ENCODE measurements at places on chromosomes 7 and 10. TPM values are rescaled to one million over a fixed set of nuclear protein-coding genes. Genes with fewer than 3 reads are reported as not detected.

The VWC2 gene
- total RNA-seq = not detected

The HABP2 gene
- total RNA-seq = not detected

The NFE2L3 gene
- 3.1 TPM for total RNA-seq

The CTAGE4 gene
- 0.28 TPM for total RNA-seq

The NAT16 gene
- total RNA-seq = not detected

The IRF5 gene
- total RNA-seq = not detected

The CAMK1D gene
- total RNA-seq = 6.3 TPM

The KNDC1 gene
- 0.57 TPM for total RNA-seq

The SPDYE5 gene
- total RNA-seq = not detected

The GHRHR gene
- not detected for total RNA-seq

The TFPI2 gene
- total RNA-seq = 178 TPM

The HOXA5 gene
- total RNA-seq = 1.4 TPM

The FKBP9 gene
- 558 TPM for total RNA-seq

The MRLN gene
- not detected for total RNA-seq

The CALHM3 gene
- total RNA-seq = not detected

The MMP21 gene
- under 0.01 TPM for total RNA-seq

The CNNM1 gene
- total RNA-seq = 0.09 TPM

The GIMAP6 gene
- total RNA-seq = 0.14 TPM

The BHLHA15 gene
- total RNA-seq = 0.37 TPM

The MYO3A gene
- total RNA-seq = not detected

The EPHB6 gene
- 2.6 TPM for total RNA-seq

The RGR gene
- not detected for total RNA-seq

The GPR85 gene
- total RNA-seq = 3.1 TPM

The MET gene
- total RNA-seq = 12.9 TPM

The ANKRD1 gene
- total RNA-seq = 0.18 TPM

The ASIC3 gene
- total RNA-seq = 0.14 TPM

The OR2F1 gene
- not detected for total RNA-seq

The CYP3A4 gene
- not detected for total RNA-seq

The AEBP1 gene
- 15.5 TPM for total RNA-seq

The CYP2C9 gene
- not detected for total RNA-seq

The CPVL gene
- 0.71 TPM for total RNA-seq

The PLOD3 gene
- 114 TPM for total RNA-seq

The RNF148 gene
- total RNA-seq = 0.74 TPM

The SUN3 gene
- total RNA-seq = not detected

The APBB1IP gene
- total RNA-seq = 2.2 TPM

The NYAP1 gene
- total RNA-seq = 0.14 TPM

The RNF32 gene
- 1.1 TPM for total RNA-seq

The STYXL1 gene
- total RNA-seq = 56.9 TPM

The NRG3 gene
- not detected for total RNA-seq

The PPP1R3C gene
- 190 TPM for total RNA-seq

The AKR1C4 gene
- not detected for total RNA-seq

The FGFBP3 gene
- total RNA-seq = 0.28 TPM

The CFAP46 gene
- total RNA-seq = 0.37 TPM

All from smooth muscle cell of bladder (primary cell).